ENCODE measurements at places on chromosomes 3 and 15.

DNA sequence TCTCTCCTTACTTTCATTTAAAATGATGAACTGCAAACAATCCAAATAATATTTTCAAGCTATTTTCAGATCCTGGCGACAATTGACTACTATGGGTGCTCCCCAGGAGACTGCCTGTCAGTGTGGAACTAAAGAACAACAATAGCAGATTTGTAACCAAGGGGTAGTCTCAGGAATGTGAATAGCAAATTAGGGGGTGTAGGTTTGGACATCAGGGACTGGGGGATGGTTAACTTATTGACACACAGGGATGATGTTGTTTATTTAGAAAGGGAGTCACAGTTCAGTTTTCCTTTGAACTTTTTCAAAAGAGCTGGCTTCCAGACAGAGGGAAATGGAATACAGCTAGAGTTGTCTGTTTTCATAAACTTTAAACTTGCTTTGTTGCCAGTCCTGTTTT, 229.8 kb downstream of the LRTM1 start:
- DNase-seq = no peak

- no peak for DNase-seq
Measured at GRCh38 chr15:57364282-57365007, 11.9 kb upstream of the CGNL1 start.

GRCh38 chr15:70275461-70276138, 177.9 kb upstream of the TLE3 start:
- no peak for DNase-seq

DNA sequence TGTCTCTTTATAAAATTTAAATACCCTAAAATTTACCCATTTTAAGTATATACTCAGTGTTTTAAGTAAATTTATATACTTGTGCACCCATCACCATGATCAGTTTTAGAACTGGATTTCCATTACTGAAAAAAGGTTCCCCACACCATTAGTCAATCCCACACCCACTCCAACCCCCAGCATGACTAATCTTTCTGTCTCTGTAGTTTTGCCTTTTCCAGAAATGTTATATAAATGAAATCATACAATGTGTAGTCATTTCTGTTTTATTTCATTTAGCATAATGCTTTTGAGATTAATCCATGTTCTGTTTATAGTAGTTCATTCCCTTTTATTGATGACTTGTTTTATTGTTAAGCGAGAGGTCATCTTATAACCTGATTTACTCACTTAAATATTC, 66.1 kb upstream of the LIMD1 start:
- no peak for DNase-seq

DNA sequence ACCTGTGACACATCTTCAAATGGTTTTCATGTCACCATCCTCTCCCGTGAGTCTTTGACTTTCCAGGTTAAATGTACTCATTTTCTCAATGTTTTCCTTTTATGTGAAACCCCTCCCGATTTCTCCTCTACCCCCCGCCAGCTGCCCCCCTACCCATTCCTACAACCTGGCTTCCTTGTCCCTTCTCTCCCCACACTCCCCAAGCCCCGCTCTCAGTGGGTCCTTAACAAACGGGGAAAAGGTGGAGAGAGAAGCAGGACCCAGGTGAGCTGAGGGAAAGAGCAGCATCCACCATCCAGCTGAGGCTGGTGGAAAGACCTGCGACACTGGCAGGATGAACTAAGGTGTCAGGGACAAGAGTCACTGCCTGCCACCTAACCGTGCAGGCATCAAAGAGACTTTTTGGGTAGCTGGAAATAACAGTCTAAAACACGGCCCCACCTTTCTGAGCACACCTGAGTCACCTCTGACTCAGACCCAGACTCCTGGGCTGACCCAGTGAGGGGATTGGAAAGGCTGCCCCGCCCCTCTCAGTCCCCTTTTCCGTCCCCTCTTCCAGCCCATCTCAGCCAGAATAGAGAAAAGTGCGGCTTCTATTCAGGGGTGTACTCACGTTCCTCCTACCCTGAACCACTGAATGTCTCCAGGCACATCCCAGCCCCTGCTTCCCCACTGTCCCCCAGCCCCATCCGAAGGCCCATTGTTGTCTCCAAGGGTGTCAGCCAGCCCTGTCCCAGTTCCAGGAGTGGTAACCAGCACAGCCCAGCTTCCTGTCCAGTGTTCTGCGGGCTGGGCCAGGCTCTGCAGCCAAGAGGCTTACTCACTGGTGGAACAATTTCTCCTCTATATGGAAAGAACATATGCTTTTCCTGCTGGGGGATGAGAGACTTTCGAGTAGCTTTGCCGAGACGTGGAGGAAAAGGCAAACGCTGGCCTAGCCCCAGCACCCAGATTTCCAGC, 20.4 kb downstream of the ISG20 start:
- DNase-seq = no peak

DNA sequence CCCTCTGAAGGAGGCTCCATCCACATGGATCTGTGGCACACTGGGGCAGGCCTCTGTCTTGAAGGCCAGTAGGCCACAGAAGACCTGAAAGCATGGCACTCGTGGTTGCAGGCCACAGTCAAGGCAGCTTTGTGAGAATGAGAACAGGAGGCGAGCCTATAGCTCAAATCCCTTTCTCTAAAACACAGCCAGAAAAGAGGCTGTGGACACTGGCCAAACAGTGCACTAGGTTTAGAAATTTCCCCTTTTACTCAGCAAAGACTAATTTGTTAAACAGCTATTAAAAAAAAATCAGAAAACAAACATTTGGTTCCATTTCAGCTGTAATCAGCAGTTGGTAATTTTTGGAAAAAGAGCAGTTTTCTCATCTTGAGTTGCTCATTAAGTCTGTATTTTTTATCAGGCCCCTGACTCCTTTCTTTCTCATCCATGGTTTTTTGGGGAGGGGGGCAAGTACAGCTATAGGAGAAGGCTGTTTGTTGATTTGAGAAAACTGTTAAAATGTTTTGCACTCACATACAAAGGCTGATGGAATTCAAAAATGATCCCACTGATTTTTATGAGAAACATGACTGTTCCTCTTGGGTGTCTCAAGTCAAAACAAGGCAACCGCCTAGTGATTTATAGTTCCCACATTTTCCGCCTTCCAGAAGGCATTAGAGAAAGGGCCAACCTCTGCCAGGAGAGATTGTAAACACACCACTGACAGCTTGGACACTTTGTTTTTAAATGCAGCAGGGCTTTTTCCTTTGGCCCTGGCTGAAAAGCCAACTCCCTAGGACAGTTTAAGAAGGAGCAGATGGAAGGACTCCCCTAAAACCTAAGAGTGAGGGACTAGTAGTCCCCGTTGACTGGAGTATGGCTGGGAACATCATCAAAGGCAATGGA, 28.1 kb downstream of the PARP16 start:
- no peak for DNase-seq

DNA sequence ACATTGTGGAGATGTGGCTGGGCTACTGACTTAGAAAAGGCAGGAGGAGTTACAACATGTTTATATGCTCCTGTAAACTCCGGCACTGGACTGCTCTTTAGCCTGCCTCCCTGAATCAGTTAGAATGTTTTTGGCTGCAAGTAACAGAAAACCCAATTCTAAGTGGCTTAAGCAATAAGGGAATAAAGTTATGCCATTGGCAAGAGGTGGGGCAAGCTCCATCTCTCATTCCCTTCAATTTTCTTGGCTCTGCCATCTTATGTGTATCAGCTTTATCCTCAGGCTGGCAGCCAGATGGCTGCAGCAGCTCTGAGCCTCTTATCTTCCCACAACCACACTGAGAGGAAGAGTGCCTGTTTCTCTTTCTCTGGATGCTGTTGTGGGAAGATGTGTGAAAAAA, 22.4 kb upstream of the MEIS2 start:
- DNase-seq = no peak

- no peak for DNase-seq
Measured at GRCh38 chr15:64162478-64162868, 349 bp downstream of the PPIB start.

GRCh38 chr3:148510116-148510515, 187.6 kb upstream of the AGTR1 start:
- no peak for DNase-seq

DNA sequence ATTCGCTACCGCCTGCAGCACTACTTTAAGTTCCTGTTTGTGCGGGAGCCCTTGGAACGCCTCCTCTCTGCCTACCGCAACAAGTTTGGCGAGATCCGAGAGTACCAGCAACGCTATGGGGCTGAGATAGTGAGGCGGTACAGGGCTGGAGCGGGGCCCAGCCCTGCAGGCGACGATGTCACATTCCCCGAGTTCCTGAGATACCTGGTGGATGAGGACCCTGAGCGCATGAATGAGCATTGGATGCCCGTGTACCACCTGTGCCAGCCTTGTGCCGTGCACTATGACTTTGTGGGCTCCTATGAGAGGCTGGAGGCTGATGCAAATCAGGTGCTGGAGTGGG, 995 bp downstream of the CHST14 start:
- DNase-seq = peak; percentile 21

- DNase-seq = no peak
Measured at GRCh38 chr15:34203936-34204335, 6.0 kb downstream of the KATNBL1 start.

DNA sequence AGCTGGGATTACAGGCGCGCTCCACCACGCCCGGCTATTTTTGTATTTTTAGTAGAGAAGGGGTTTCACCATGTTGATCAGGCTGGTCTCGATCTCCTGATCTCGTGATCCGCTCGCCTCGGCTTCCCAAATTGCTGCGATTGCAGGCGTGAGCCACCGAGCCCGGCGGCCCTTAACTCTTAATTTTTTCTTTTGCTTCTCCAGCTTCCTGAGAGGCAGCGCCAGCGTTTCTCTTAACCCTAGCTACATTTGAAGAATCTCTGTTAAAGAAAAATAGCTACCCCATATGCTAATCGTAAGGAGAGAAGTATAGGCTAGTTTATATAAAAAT, 465 bp upstream of the GK5 start:
- DNase-seq = no peak
